Stimulated activated naive CD8-positive, alpha-beta T cell treated with anti-CD3 and anti-CD28 coated beads, Interleukin-15, Interleukin-2, amounts not matched to agents 100 U/mL and 50 U/mL, for 24 hours (primary cell): ENCODE measurements at places on chromosomes 16 and 17.

GRCh38 chr16:13902677-13903076, 17.3 kb upstream of the ERCC4 start:
- no peak for DNase-seq

- DNase-seq = no peak
Observed at GRCh38 chr16:49482690-49483089, 109.1 kb downstream of the C16orf78 start.

DNA sequence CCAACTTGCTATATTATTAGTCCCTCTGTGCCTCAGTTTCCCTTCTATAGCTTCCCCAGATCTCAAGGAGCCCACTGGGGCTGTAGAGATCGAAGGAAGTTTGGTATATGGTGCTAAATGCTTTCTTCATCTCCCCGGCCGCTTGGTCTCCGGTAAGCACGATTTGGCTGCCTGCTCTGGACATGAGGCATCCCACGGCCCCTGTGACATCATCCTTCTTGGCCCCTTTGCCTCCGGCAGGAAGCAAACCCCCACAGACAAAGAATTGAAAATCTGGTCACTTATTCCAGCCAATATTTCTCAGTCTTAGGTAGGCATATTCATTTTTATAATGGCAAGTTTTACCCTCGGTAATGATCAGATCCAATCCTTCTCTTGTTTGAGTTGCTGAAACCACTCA, 65.8 kb downstream of the WSCD1 start:
- DNase-seq = no peak

DNA sequence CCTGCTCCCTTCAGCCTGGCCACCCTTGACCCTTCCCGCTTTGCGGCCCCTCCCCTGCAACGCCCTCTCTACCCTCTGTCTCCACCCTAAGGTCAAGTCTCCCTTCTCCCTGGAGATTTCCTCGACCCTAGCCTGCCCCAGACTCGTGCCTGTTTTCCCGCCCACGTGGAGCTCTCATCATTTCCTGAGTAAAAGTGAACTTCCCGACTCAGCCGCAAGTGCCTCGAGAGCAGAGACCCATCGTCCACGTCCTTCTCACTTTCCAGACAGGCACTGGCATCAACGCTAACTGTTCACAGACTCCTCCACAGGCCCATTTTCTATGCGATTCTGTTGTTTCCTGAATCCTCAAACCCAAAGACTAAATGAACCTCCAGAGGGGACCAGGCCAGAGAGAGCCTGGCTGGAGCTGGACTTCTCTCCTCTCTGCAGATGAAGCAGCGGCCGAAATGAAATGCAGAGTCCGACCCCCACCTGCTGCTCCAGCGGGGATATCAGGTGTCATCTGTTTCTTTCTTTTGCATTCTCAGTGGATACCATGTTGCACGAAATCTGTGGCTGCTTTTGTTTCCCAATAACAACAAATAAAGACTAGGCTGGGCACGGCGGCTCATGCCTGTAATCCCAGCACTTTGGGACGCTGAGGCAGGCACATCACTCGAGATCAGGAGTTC, 52.5 kb downstream of the RTN4RL1 start:
- DNase-seq = peak; percentile 22

GRCh38 chr16:19366391-19366790, 51.3 kb upstream of the TMC5 start:
- no peak for DNase-seq

DNA sequence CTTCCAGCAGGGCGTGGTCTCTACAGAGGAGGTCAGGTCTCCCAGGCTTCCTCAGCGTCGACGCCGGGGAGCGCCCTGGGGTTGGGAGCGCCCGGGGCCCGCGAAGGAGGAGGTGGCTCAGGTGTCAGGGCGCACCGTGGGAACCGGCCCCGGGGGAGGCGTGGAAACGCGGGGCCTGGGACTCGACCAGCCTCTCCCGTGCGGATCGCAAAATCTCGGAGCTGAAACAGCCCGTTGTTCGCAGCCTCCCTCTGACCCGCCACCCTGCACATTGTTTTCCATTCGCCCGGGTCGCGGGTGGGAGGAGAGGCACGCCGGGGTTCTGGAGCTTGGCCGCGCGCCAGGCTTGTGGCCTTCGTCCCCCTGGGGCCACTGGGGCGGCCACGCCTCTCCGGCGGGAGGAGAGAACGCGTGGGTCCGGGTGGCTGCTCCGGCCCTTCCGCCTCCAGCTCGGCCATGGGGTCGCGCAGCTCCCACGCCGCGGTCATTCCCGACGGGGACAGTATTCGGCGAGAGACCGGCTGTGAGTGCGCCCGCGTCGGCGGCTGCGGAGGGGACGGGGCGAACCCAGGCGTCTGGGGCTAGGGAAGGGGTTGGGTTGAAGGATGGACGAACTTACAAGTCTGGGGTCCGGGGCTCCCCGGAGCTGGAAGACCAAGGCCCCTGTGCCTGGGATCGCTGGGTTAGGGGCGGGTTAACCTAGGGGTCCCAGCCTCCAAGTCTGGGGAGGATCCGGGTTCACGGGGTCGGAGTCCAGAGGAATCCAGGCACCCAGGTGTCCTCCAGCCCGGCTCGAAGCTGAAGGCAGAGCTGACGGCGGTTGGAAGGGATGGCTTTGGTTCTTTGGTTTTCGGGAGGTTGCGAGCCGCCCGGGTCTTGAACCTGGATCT, at the start of gene CHP2:
TSS of gene CHP2 (plus strand) at position 433 of the 890 bp plus-strand sequence. CDS start at position 457, 24 bp downstream.
- peak; percentile 10 for DNase-seq

- DNase-seq = no peak
Observed at GRCh38 chr17:81354954-81355347, 40.3 kb upstream of the BAHCC1 start.

DNA sequence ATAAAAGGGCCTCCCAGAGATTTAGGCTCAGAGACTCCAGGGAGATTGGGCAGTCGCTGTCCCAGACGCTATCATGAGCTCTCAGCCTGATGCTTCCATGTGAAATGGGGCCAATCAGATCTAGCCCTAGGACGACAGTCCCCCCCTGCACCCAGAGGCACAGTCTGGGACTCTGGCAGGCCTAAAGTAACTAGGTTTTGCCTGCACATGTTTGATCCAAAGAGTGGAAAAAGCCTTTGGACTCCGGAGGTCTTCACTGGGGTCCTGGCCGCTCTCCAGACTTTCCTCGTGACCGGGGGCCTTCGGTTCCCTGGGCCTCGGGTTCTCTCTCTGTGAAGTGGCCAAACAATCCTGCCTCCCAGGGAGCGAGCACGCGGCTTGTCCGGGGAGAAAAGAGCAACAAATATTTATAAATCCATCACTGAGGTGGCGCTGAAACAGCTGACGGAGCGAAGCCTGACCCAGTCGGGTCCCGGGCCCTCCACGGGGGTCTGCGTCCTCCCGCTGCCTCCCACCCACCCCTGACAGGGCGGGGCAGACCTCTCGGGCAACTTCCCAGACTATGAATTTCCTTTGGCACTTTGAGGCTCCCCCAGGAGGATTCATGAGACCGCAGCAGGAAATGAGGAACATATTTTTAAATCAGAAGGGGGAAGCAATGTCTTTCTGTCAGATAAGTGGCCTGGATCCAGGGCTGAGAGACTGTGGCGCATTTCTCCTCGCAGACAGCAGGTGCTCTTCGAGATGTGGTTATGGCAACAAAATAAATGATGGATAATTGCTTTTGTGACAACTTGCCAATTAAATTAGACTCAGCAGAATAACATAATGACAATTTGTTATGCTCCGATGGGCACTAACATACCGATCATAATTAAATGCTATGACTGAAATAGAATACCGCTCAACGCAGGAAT, 38.9 kb downstream of the MRPS23 start:
- DNase-seq = no peak

GRCh38 chr16:79294568-79294967, 306.0 kb downstream of the MAF start:
- no peak for DNase-seq

DNA sequence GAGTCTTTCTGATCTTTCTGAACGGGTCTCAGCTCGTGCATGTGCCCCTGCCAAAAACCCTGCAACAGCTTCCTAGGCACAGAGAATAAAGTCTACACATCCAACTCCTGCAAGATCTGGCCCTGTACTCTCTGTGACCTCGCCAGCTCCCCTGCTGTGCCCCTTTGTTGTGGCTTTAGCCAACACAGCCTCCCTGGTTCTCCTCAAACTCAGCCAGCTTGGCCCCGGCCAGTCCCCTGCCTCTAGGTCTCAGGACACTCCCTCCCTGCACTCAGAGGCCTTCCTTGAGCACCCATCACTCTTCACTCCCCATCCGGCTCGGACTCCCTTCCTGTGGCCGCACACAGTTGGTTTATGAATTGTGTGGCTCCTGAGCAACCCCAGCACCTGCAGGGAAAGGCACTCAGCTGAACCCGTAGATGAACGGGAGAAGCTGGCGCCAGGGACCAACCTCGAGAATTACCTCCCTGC, 1.4 kb downstream of the CEP131 start:
- DNase-seq = no peak

- no peak for DNase-seq
Observed at GRCh38 chr17:29574732-29575510, 6.4 kb downstream of the TP53I13 start.
